ENCODE measurements at places on chromosomes 6 and 20.
A peak's percentile ranks its signal among the peaks of the same experiment; 100 is the strongest.

GRCh38 chr20:50259705-50260478 is 69.3 kb downstream of the CEBPB start:
- DNase-seq, result no peak

GRCh38 chr6:118198746-118199145 is 291.7 kb downstream of the SLC35F1 start:
- DNase-seq, result no peak

GRCh38 chr6:43196337-43196736 is 14.3 kb downstream of the CUL9 start:
- DNase-seq, result no peak

DNA sequence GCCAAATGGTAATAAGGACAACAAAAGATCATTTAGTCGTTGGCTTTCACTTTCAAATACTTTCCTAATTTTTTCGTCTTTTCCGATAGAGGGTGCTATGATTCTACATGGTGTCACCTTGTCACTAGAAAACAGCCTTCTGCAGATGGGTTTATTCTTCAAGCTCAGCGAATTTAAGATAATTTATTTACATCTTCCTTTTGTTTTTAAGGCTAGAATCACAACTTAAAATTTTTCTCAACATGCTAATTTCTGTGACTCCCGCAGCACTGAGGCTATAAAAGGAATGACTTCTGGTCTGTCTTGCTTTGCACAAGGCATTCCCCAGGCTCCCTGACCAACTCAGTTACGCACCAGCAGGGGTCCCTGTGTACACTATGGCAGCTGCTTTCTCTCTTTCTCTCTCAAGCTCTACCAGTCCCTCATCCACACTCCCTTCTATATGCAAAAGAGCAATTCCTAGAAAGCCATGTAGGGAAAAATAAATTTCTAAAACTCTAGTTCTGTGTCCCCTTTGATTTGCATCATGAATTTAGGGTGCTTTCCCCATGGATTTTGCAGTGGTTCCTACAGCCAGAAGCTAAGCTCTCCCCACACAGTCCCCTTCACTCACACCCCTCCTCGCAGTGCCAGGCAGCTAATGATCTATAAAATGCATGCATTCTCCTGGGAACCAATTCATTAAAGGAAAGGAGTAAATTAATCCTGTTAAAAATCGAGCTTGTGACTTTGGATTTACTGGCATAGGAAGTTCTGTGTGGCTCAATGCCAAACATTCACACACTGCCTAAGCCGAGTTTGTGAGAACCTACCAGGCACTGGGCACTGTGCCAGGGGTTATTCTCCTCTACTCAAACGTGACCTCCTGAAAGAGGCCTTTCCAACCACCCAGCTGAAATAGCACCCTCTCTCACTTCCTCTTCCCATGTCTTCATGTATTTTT is 74.5 kb downstream of the DCDC2 start:
- DNase-seq, result peak; percentile 85

DNA sequence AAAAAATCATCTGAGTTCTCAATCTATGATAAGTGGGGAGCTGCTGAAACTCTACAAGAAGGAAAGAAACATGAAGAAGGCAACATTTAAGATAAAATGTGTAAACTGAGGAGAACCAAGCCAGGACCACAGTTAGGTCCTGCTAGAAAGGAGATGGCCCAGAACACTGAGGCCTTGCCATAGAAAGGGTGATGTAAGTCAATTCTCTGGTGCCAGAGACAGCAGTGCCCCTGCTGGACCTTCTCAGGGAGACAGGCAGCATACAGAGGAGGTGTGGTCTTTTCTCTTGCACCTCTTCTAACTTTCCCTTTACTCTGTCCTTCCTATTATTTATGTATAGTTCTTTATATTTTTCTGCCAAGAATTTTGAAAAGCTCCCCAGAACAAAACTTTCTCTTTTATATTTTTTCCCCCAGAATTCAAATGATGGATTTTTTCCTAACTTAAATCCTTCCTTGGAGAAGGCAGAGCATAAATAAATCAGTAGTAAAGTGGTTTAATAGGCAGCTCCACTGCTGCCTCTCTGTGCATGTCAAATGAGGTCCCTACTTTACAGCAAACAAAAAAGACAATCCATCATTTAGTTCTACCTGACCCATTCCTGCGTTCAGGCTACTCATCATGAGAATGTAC is 9.0 kb downstream of the UQCC2 start:
- peak; percentile 47 for DNase-seq

GRCh38 chr6:51959744-51960383 is 127.5 kb downstream of the PKHD1 start:
- DNase-seq, result peak; percentile 67

DNA sequence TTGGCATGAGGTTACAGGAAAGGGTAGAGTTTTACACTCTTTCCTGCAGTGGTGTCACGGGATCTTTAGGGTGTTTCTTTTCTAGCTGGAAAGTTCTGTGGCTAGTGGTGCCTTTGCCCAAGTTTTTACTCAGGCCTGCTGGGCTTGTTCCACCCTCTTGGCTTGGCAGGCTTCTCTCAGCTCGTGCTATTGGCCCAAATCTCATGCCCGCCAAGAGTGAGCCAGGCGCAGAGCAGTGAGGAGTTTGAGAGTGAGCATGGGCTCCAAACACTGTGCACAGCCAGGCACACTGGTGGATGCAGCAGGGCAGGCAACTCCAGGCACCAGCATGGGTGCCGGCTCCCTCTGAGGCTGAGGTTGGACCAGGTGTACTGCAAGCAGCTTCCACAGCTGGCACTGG is 206.5 kb downstream of the SAMD5 start:
- no peak for DNase-seq

DNA sequence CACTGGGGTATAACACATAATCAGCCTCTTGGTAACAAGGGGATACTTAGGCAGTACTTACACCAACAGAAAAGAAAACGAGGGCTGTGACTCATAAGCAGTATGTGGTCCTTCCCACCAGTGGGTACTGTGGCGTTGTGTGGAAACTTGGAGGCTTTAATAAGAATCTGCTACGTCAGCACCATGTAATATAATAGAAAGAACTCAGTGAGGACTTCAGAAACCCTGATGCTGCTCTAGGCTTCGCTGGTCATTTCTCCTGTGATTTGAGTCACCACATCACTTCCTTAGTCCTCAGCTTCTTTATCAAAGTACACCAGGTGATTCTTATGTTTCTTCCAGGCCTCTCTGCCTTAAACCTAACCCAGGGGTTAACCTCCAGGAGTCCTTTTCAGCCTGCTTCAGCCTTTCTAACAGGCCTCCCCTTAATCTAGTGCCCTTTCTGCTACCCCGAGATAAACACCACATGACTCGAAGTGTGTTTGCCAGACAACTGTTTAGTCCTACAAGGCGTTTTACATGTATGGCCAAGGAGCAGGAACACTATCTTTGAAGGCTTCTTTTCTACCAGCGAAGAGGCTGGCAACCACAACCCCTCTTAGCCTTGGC is 68.5 kb downstream of the FYN start:
- no peak for DNase-seq

DNA sequence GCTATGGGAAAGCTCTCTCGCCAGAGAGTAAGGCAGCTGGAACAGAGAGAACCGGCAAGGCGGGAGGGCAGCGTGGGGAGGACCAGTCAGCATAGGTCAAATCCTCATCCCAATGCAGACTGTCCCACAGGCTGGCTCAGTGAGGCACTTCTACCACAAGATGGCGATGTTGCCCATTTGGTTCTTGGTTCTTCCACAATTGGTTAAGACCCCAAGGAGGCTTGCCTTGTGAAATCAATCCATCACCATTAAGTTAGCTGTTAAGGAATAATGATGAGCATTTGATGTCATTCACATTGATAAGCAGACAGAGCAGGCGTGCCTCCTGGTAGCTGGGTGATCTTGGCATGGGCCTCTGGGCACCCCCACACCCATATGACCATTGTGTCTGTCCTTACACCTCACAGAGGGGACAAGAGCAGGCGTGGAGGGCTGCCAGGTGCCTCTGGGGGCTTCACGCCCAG is 2.4 kb downstream of the CSTL1 start:
- DNase-seq, result peak; percentile 68

DNA sequence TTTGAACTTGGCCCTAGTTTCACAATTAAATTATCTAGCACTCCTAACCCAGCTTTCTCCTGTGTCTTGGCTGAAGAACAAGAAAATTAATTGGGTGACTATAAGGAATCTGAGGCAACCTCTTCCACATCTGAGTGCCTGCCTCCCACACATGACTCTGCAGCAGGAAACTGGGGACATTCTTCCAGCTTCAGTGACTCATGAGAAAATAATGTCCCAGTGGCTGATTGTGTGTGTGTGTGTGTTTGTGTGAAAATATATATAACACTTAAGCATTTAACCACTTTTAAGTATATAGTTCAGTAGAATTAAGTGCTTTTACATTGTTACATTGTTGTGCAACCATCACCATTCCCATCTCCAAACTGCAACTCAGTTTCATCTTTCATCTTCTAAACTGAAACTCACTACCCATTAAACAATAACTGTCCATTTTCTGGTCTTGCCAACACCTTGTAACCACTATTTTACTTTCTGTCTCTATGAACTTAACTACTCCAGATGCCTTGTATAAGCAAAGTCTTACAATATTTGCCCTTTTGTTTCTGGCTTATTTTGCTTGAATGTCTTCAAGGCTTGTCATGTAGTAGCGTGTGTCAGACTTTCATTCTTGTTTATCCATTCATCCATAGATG is 8.7 kb downstream of the TRIM38 start:
- peak; percentile 70 for DNase-seq

- no peak for DNase-seq
Measured at GRCh38 chr6:56605435-56605834, 37.3 kb downstream of the DST start.

GRCh38 chr6:152636609-152637295 is 410 bp downstream of the SYNE1 start:
- no peak for DNase-seq

GRCh38 chr20:49187330-49187850 is 744 bp downstream of the STAU1 start:
- DNase-seq, result no peak

DNA sequence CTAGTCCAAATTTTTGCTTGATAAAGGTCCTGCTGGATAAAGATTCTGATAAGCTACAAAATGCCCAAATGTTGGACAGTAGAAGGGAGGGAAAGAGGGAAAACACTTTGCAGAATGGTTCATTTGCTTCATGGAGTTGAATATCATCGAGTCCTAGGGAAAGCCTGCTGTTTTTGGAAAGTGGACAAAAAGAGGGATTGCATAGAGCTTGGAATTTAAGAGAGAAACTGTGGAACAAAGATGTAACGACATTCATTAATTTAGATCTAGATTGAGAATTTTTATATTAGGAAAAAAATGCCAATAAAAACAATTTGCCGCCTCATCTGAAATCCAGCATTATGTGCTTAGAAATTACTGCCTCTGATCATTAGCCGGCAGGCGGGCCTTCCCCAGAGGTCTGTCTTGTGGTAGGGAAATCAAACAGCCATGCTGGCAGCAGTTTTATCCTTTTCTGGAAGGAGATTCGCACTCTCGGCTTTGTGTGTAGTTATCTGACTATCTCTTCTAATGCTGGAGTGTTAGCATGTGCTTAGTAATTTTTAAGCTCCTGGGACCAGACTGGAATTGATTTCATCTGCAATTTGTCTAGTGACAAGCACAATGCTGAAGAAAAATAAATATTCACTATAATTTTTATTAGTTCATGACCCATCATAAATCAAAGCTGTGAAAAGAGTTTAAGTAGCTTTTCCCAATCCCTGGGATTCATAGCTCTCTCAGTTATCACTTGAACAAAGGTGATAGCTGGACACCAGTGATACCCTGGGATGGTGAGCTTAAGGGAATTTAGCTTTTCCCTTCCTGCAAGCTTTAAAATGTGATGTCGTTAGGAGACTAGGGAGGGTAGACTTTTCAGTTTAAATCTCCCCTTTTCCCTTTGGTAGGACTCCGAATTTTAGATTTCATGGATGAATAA is 329.5 kb downstream of the PRL start:
- no peak for DNase-seq
